Renal pelvis (tissue), 12 donors: ENCODE measurements at places on chromosomes 11 and 22. TPM values are rescaled to one million over a fixed set of nuclear protein-coding genes. Genes with fewer than 3 reads are reported as not detected.
A peak's percentile ranks its signal among the peaks of the same experiment; 100 is the strongest.

Gene OR4P4
- 0.06 TPM for polyA plus RNA-seq

- DNase-seq, result no peak
Measured at GRCh38 chr11:114259551-114259983, 36.6 kb upstream of the NNMT start.

- DNase-seq, result no peak
Measured at GRCh38 chr11:113859665-113860064, 15.7 kb downstream of the USP28 start.

Gene RIMBP3C
- polyA plus RNA-seq, result 0.37 TPM

GRCh38 chr11:94376841-94377240 lies 24.4 kb downstream of the GPR83 start:
- no peak for DNase-seq

Gene CHRM1
- 0.04 TPM for polyA plus RNA-seq

DNA sequence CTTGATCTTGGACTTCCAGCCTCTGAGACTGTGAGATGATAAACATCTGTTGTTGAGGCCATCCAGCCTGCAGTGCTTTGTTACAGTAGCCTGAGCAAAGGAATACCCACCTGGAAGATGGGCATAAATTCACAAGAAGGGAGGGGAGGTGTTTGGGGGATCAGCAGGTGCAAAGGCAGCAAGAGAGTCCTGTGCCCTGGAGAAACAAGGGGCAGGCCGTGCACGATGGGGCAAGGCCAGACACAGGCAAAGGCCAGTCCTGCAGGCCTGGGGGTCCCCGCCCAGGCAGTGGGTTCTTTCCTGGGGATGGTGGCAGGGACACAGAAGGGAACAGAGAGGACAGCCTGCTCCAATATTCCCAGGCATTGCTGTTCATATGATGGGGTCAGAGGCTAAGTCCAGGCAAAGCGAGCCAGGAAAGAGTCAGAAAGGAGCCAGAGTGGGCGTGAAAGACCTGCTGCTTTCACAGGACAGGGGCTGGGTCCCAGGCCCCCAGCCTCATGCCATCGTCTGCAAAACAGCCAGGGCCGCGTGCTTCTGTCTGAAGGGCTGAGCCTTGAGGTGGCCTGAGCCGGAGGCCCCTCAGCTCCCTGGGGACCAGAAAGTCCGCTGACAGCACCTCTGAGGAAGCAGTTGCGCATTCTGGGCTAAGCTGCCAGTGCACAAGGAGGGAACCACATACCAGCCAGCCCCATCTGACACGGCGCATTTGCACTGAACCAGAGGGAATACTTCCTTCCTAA lies 48.8 kb downstream of the MYEOV start:
- no peak for DNase-seq

Gene APOL3
- 13.1 TPM for polyA plus RNA-seq

DNA sequence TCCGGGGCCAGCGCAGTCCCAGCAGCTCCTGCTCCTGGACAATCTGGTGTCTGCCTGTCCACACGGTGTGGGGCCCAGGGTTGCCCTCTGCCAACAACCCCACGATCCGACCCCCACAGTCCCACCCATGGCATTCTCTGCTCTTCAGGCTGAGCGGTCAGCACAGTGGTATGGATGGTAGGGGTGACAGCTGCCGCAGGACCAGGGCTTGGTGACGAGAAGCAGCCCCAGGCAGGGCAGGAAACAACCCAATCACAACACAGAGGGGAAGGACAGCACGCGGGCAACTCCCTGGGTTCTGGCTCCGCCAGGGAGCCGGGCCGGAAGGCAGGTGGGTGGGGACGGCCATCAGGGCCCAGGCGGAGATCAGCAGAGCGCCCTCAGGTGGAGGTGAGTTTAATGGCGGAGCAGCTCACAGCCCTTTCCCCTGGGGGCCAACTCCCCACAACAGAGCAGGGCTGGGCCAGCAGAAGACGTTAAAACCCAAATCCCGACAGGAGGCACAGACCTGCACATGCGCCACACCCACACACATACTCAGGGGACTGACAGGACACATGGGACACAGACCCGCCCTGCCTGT lies 5.3 kb upstream of the CHADL start:
- DNase-seq, result no peak

DNA sequence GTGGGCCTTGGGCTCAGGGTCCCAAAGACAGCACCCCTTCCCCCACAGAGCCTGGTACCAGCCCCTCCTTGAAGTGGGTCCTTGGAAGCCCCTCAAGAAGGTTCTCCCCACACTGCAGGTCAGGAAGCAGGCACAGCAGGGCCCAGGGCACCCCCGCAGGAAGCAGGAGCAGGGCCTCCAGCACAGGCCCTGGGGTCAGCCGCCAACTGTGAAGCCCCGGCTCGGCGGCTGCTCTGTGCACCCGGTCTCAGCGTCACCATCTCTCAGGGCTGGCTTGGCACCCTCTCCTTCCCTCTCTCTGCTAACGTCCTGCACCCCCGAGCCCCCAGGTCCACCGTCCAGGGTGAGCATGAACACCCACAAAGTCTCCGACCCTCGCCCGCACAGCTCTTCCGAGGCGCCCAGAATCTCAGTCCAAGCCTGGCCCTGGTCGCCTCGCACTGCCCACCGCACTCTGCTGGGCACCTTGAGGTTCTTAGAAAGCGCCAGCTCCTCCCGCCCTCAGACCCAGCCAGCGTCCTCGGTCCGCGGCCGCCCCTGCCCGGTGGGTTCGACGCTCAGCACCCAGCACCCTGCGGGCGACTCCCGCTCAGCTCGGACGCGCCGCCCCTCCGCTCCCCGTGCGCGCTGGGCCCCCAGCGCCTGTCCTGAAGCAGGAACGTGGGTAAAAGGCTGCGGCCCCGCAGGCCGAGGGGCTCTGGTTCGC lies 1.4 kb upstream of the SIGIRR start:
- DNase-seq, result no peak

DNA sequence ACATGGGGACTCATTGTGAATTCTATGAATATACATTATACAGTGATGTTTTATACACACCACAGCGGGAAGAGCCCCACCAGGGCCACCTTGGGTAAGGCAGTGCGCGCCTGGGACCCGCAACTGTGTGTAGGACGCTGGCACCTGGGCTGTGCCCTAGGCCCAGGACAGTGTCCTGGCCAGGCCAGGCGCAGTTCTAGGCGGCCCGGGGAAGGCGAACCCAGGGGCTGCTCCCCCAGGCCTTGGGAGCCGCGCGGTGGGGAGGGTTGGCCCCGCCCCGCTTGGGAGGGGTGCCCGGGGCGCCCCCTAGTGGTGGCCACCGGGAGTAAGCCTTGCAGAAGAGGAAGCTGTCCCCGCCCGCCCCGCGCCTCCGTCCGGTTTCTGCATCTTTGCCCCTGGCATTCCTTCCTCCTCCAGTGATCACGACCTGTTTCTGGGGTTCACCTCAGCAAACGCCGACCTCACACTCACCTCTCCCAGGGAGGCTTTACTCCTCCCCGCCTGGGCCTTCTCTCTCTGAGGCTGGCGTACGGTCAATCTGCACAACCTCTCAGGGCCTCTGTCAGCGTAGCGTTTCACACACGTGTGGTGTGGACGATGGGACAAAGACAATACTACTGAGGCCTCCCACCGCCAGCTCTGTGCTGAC lies 9.5 kb upstream of the EHD1 start:
- DNase-seq, result peak; percentile 70

GRCh38 chr22:31243339-31244045 lies 31.4 kb downstream of the LIMK2 start:
- DNase-seq, result no peak

Gene CBLIF
- polyA plus RNA-seq, result not detected

Gene OR51B2
- not detected for polyA plus RNA-seq

- DNase-seq, result no peak
Measured at GRCh38 chr11:92383430-92383829, 158.8 kb downstream of the FAT3 start.

Gene RIBC2
- polyA plus RNA-seq, result 7.0 TPM

- no peak for DNase-seq
Measured at GRCh38 chr11:15622231-15622890, 507.6 kb downstream of the INSC start.

Gene RIN1
- polyA plus RNA-seq, result 2.4 TPM

DNA sequence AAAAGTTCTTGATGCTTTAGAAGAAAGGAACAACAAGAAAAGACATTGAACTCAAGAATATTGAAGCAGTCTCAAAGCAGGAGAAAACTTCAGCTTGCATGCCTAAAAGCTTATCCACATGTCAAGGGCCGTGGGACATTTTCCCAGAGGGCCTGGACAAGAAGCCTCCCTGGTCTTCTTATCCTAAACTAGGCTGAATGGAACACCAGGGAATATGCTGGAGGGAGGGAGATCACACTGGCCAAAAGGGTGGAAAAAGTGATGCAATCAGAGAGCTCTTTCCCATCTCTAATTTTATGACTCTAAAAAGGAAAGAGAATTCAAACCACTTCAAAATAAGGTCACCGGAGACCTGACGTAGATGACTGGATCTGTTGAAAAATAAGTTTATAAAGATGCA lies 107.2 kb downstream of the MPPED2 start:
- no peak for DNase-seq

- DNase-seq, result no peak
Measured at GRCh38 chr11:12167061-12168000, 56.9 kb downstream of the MICAL2 start.

DNA sequence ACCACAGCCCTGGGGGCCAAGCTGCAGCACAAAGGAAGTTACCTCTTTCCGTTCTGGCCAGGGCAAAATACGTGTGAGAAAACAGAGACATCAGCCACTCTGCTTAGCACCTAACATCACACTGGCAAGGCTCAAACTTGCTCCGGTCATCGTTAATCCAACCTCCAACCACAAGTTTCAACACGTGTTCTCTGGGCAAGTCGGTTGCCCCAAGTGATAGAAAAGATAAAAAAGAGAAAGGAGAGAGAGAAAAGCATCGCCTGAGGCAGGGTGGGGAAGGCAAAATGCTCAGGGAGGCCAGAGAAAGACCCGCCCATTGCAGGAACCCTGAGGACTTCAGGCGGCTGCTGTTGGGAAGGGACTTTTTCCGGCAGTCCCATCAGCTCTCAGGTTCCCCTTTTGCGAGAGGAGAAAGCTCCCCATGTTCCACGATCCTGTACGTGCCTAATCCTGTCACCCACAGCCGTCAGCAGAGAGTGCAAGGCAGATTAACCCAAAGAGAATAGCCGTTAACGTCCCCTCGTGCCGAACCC lies 18.5 kb upstream of the B4GALNT4 start:
- no peak for DNase-seq

DNA sequence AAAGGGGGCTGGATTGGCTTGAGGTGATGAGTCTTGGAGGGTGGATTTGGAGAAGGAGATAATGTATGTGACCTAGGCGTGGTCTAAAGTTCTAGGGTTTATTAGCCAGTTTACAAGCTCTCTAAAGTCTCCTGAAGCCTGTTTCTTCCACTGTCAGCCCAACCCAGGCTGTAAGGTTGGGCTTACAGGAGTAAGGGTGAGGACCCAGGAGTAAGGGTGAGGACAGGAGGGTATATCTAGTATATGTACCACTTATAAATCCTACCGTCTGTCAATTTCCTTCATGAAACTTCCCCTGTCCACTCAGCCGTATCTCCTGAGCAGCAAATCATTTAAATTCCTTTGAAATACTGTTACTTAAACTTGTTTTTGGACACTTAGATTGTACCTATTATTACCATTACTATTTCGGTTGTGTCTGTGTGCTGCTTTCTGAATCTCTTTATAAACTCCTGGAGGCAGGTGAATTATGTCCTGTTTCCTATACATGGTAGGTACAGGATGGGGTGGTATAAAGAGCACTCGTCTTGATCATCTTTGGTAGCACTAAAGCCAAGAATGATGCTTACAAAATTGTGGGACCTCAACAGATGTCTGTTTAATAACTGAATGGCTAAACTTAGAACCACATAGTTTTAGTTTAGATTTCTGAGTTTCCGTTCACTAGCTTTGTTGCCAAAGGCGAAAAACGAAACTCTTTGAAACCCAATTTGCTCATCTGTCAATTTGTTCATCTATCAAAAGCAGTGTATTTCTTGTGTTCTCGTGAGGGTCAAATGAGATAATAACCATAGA lies 192.0 kb downstream of the GRIK4 start:
- no peak for DNase-seq

- no peak for DNase-seq
Measured at GRCh38 chr11:21492931-21493330, 700.0 kb upstream of the ANO5 start.

Gene GP1BB
- polyA plus RNA-seq, result 1.1 TPM

DNA sequence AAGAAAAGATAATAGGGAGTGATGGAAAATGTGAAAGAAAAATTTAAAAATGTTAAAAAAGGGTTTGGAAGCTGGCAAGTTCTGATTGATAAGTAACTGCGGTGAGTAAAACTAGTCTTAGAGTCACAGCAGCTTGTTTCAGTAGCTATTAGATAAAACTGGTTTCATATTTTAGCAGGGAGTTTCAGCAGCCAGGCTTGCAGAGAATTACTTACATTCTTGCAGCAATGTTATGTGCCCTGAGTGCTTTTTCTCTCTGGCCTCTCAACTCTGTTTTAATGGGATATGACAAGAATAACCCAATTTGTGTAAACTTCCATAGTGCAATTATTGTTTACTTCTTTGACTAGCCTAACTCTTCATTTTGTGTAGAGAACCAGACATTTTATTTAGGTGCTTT lies 33.6 kb downstream of the PPME1 start:
- no peak for DNase-seq

- no peak for DNase-seq
Measured at GRCh38 chr11:82960779-82961143, 59.2 kb downstream of the DDIAS start.

GRCh38 chr11:18394275-18394927 lies at the start of gene LDHA:
Gene LDHA, plus strand, starts transcription at chr11:18394563. Its CDS starts 2,280 bp downstream, at chr11:18396843.
- DNase-seq, result peak; percentile 89

DNA sequence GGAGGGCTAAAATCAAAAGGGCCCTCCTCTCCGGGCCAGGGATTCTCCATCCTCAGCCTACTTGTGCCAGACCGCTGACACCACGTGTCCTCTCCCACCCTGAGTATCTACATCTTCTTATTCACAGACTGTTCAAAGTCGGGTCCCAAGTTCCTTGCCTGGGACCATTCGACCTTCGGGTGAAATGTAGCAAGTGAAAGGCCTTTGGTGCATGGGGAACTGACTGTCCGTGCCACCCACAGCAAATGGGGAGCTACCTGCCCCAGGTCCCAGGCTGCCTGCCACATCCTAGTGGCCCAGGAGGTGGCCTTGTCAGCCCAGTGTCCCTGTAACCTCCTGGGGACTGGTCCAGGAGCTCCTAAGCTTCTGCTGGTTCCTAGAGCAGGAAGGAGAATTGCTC lies 67.3 kb downstream of the RTL6 start:
- no peak for DNase-seq

Gene MMP7
- polyA plus RNA-seq, result 27.2 TPM

GRCh38 chr11:65574109-65574810 lies 1.6 kb upstream of the EHBP1L1 start:
- DNase-seq, result peak; percentile 87

- no peak for DNase-seq
Measured at GRCh38 chr22:36371920-36372319, 15.8 kb downstream of the MYH9 start.
